ENCODE measurements at places on chromosomes 5 and 9. TPM values are rescaled to one million over a fixed set of nuclear protein-coding genes. Genes with fewer than 3 reads are reported as not detected.

Gene TRPM6
- total RNA-seq = 0.32 TPM

Gene C9orf153
- not detected for total RNA-seq

Gene OTP
- not detected for total RNA-seq

Gene DIPK1B
- total RNA-seq = 20.1 TPM

Gene IFNA21
- total RNA-seq = not detected

Gene DELE1
- total RNA-seq = 46.5 TPM

Gene CPLANE1
- 8.7 TPM for total RNA-seq
